Omental fat pad (tissue), 4 donors: ENCODE measurements at places on chromosomes 16 and 17. TPM values are rescaled to one million over a fixed set of nuclear protein-coding genes. Genes with fewer than 3 reads are reported as not detected.

The ZNF423 gene
- 7.4 TPM for total RNA-seq

The EIF1 gene
- total RNA-seq, result 832 TPM

The FOXF1 gene
- 1.4 TPM for total RNA-seq

The RAB11FIP4 gene
- total RNA-seq, result 12.0 TPM

The SLC5A2 gene
- not detected for total RNA-seq

The CD300E gene
- 1.6 TPM for total RNA-seq

The ADAP2 gene
- total RNA-seq, result 62.1 TPM

The SULT1A1 gene
- 44.1 TPM for total RNA-seq

The ARL5C gene
- not detected for total RNA-seq

The SCARF1 gene
- total RNA-seq, result 43.0 TPM

The TMEM256 gene
- 45.8 TPM for total RNA-seq

The CCL5 gene
- total RNA-seq, result 6.0 TPM

DNA sequence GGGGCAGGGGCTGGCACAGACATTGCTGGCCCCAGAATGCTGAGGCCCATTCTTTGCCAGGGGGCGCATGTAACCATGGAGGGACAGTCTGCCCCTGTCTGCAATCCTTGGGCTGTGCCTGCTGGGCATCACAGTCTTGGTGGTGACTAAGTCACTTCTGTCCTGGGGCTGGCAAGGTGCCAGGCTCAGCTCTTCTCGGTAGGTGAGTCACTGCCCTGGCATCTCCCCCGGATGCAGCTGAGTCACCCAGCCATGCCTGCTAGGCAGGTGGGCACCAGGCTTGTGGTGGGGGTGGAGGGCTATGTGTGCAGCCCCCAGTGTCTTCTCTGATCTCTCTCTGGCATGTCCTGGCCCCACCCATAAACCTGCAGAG is 5.6 kb downstream of the RARA start:
- peak; percentile 93 for DNase-seq

GRCh38 chr16:24921229-24921628 is 75.5 kb downstream of the SLC5A11 start:
- DNase-seq, result no peak

DNA sequence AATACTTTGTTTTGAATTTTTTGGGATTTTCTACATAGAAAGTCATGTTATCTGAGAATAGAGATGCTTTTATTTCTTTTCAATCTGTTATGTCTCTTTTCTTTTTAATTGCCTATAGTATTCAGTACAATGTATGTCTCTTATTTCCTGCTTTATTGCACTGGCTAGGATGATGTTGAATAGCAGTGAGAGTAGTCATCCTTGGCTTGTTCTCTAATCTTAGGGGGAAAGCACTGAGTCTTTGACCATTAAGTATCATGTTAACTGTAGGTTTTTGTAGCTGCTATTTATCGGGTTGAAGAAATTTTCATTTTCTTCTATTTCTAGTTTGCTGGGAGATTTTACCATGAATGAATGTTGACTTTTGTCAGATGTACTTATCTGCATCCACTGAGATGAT is 10.0 kb upstream of the ABCA3 start:
- DNase-seq, result no peak

- DNase-seq, result peak; percentile 60
Measured at GRCh38 chr16:71542377-71542776, 16.2 kb downstream of the CHST4 start.

- DNase-seq, result no peak
Measured at GRCh38 chr16:10020866-10021265, 161.4 kb downstream of the GRIN2A start.

- no peak for DNase-seq
Measured at GRCh38 chr17:70533427-70533826, 364.1 kb downstream of the KCNJ2 start.

- no peak for DNase-seq
Measured at GRCh38 chr16:68869492-68870088, 26.3 kb downstream of the TANGO6 start.

GRCh38 chr17:77143306-77143705 is 2.5 kb downstream of the SEC14L1 start:
- DNase-seq, result no peak

- DNase-seq, result no peak
Measured at GRCh38 chr16:14378131-14378551, 251.9 kb downstream of the PARN start.

GRCh38 chr16:85370881-85371651 is 242.1 kb upstream of the GSE1 start:
- DNase-seq, result no peak

DNA sequence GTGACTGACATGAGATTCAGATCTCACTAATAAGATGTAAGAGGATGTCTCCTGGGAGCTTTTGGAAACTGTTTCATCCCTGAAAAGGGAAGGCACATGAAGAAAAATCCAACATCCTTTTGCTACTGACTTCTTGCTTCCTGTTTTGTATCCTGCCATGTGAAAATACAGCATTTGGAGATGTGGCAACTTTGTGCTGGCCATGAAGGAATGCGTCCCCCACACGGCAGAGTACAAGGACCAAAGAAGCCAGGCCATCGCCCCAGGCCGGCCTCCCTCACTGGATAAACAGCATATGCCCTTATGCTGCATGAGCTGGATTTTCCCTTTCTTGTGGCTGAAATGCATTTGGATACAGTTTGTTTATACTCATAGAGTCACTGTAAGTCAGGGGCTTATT is 5.5 kb upstream of the HASPIN start:
- no peak for DNase-seq

- DNase-seq, result no peak
Measured at GRCh38 chr17:72840019-72840418, 252.5 kb downstream of the SLC39A11 start.

DNA sequence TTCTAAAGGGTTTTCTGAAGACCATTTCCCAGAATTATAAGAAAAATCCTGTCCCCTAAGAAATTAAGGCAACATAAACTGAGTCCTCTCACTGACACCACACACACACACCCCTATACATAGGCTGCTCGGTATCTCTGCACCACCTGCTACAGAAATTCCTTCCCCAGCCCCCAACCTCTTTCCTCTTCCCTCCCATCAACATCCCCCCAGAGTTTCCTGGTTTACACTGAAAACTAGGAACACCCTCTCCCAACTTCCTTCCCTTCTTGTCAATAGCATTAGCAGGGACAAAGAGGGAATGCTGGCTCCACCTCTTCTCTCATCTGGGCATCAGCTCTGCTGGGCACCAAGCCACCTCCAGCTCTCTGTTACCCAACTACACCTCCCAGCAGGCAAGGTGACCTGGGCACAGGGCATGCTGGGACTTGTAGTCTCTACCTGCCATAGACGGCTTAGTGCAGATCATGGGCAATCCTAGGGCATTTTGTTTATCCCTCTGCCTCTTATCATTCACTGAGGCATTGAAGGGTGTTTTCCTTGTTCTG is 15.7 kb downstream of the CAVIN1 start:
- DNase-seq, result no peak

DNA sequence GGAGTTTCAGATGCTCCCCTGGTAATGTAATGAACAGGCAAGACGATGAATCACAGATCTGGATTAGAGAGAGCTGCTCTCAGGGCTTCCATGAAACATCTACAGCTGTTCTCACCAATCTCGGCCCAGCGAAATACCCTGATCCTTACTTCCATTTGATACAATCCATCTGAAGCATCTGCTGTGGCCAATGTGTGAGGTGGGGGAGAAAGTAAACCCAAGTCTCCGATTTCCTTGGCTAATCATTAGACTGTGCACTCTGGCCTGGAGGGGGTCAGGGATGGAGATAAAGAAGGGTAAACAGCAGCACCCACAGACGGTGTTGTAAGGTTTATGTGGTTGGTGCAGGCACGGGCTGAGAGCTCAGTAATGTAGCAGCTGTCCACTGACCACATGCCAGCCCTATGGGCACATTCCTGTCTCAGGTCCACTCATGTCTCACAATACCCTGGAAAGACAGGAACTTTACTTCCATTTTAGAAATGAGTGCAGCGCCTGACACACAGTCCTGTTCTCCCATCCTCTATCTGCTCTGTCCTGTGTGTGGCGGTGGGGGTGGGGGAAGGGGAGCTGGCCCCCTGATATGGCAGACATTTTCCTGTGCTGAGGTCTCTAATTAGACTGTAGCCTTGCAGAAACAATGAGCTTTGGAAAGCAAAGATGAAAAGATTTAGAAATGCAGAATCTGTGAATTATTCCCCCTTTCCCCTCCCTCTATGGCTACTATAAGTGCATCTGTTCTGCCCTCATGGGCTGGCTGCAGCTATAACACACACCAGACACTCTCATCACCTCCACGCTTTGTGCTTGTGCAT is 48.3 kb upstream of the ERN1 start:
- DNase-seq, result no peak

DNA sequence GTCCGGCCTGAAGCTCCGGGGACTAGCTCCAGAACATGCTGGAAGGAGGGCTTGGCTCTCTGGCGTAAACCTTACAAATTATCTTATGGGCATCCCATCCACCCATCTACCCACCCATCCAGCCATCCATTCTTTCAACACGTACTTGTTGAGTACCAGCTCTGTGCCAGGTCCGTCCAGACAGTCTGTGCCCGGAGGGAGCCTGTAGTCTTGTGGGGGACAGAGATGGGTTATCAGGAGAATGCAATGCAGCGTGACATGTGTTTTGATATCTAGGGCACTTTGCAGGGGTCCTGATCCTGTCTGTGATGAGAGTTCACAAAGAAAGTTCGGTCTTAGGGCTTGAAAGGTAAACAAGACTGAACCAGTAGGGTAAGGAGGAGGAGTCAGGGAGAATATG is 4.1 kb upstream of the SLC13A2 start:
- DNase-seq, result no peak

DNA sequence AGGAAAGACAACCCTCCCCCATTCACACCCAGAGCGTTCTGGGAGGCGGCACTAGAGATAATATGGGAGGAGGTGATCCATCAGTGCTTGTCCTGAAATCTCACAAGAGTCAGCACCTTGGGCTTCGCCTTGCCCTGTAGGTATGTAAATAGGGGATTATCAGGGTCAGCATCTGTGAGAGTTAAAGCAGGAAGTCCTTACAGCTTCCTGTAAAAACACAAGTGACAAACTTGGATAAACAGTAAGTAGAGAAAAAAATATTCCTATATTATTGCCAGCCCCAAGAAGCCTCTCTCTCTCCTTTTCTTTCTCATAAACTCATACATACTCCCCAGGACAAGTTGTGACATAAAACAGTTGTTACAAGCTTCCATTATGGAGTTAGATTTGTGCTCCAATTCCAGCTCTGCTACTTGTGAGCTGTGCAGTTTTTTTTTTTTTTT is 187.7 kb downstream of the MAF start:
- DNase-seq, result no peak

- no peak for DNase-seq
Measured at GRCh38 chr16:23081675-23082119, 67.6 kb downstream of the USP31 start.

DNA sequence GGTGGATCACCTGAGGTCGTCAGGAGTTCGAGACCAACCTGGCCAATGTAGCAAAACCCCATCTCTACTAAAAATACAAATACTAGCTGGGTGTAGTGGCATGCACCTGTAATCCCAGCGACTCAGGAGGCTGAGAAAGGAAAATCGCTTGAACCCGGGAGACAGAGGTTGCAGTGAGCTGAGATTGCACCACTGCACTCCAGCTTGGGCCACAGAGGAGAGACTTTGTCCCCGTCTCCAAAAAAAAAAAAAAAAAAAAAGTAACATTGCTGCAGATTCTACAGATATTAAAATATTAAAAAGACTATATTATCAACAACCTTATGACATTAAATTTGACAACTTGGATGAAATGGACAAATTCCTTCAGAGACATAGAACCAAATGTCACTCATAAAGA is 25.7 kb downstream of the MBTD1 start:
- no peak for DNase-seq

- no peak for DNase-seq
Measured at GRCh38 chr17:50956750-50957523, 90.8 kb upstream of the TOB1 start.

DNA sequence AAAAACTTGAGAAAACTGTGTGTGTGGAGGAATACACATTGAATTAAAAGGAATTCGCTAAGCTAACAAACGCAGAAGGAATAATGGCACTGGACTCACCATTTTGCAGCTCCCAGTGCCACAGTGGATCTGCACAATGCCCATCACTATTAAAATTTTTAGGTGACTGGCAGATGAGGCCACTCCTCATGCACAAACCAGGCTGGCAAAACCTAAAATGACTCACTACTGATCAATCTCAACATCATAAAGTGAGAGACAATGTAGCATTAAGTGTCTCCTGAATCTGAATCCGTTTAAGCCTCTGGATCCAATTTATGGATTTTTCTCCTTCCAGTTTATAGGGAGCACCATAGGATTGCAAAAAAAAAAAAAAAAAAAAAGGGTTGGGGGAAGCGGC is 20.6 kb downstream of the MYH10 start:
- DNase-seq, result no peak

DNA sequence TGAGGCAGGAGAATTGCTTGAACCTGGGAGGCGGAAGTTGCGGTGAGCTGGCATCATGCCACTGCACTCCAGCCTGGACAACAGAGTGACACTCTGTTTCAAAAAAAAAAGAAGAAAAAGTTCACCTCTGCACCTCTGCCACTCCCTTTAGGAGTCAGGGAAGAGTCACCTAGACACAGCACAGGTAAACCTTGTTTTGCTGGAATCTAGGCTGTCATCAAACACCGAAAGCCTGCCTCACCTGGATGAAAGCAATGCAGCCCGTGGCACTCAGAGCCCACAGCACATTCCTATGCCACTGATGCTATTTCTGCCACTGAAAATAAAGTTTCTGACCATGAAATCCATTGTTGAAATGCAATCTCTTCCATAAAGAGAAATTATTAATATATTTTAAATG is 22.2 kb downstream of the CFAP52 start:
- no peak for DNase-seq

GRCh38 chr16:46706642-46707041 is 17.2 kb downstream of the ORC6 start:
- no peak for DNase-seq

DNA sequence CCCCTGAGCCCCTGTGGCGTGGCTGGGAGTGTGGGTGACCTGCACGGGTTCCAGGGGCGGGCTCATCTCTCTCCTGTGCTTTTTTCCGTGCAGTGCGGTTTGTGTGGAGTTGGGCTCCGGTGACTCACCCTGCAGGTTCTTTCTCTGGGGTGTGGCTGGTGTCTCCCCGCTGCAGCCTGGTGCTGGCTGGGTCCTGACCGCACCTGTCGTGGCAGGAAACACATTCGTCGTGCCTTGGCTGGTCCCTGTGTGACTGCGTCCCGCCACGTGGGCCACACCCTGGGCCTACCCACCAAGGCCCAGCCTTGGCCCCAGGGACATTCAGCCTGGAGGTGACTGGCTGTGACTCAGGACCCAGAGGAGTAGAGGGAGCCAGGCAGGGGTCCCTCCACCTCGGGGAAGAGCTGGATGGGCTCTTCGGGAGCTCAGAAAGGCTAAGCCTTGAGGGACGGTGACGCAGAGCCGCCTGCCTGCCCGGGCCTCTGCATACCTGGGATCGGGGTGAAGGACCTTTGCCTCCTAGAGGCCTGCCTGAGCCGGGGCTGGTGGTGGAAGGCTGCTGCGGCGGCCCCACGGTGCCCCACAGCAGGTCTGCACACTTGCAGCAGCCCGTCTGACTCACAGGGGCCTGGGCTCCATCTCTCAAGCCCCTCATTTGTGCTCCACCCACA is 7.8 kb downstream of the TRAF7 start:
- DNase-seq, result no peak
